ENCODE measurements at places on chromosomes 13 and 19. TPM values are rescaled to one million over a fixed set of nuclear protein-coding genes. Genes with fewer than 3 reads are reported as not detected.

Gene AXL
- total RNA-seq, result 15.3 TPM

Gene KIR3DL2
- not detected for total RNA-seq

Gene ATP4A
- total RNA-seq, result not detected

Gene CEBPA
- 2.1 TPM for total RNA-seq

Gene C19orf85
- 3.1 TPM for total RNA-seq

Gene NCR1
- total RNA-seq, result 34.5 TPM

Gene RHPN2
- 52.0 TPM for total RNA-seq

Gene TEX101
- 0.59 TPM for total RNA-seq

Gene CPB2
- not detected for total RNA-seq

All from endodermal cell (in vitro differentiated cells).